ENCODE measurements at places on chromosomes 6 and 20.

GRCh38 chr6:9121549-9121948 is 686.2 kb upstream of the SLC35B3 start:
- H3K27ac ChIP-seq = no peak overlapping the region
- no peaks in the 10 kb centered on the region for H3K36me3 ChIP-seq

GRCh38 chr20:21609221-21609620 is 95.4 kb upstream of the NKX2-2 start:
- H3K36me3 ChIP-seq = no peaks in the 10 kb centered on the region
- no peaks in the 10 kb centered on the region for H3K4me1 ChIP-seq
- H3K27me3 ChIP-seq = no peaks in the 10 kb centered on the region
- no peak overlapping the region for H3K4me3 ChIP-seq
- DNase-seq = no peak

DNA sequence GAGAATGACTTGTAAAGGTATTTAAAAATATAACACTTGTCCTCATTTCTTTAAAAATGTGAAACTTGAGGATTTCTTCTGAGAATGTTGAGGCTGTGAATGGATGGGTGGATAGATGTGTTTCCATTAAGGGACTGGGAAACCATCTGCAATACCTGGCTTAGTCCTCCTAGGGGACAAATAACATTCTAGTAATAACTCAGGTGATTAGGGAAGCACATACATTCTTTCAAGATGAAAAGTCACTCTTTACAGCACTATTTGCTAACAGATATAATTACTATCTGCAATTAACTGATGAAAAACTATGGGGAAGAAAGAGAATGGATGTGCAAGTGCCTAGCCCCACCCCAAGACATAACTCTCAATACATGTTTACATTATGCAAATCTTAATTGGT is 542.3 kb downstream of the CD83 start:
- H3K36me3 ChIP-seq = no peaks in the 10 kb centered on the region
- no peak for DNase-seq
- no peaks in the 10 kb centered on the region for H3K4me1 ChIP-seq
- no peaks in the 10 kb centered on the region for H3K27me3 ChIP-seq
- H3K4me3 ChIP-seq = no peak overlapping the region

GRCh38 chr6:146026873-146027272 is 2.0 kb upstream of the GRM1 start:
- DNase-seq = no peak
- H3K27ac ChIP-seq = no peak overlapping the region
- peaks cover 2% of the 10 kb centered on the region for H3K27me3 ChIP-seq
- no peaks in the 10 kb centered on the region for H3K36me3 ChIP-seq
- no peak overlapping the region for H3K4me3 ChIP-seq
- H3K4me1 ChIP-seq = no peaks in the 10 kb centered on the region

DNA sequence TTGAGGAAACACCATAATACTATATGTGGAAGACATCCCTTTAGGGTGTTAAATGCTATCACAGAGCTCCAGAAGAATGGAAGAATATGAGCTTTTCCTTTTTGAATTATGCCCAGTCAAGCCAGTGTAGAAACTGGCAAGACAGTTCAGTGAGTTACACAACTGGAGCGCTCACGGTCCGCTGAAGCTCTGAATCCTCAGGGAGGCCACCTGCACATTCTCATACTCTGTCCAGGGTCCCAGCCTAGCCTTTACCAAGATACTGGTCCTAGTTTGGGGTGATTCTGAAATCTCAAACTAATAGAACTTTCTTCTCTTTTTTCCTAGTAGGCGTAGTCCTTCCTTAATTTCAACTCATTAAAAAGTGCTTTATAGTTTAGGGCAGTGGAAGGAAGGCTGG is 51.3 kb downstream of the ALDH8A1 start:
- no peaks in the 10 kb centered on the region for H3K4me1 ChIP-seq
- no peak overlapping the region for H3K27ac ChIP-seq
- no peaks in the 10 kb centered on the region for H3K36me3 ChIP-seq
- DNase-seq = no peak
- no peak overlapping the region for H3K4me3 ChIP-seq

DNA sequence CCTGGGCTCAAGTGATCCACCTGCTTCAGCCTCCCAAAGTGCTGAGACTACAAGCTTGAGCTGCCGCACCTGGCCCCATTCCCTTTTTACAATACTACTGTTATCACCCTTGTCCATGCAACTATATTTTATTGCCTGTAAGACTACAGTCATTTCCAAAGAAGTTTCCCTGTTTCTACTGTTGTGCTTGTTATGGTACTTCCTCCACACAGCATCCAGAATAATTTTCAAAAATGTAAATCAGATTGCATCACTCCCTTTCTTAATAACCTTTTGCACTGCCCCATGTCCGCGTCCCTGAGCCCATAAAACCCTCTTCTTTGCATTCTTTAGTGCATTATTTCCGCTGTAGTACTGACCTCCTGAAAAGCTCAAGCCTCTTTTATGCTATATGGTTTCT is 128.9 kb upstream of the AKIRIN2 start:
- no peak for DNase-seq
- H3K4me3 ChIP-seq = no peak overlapping the region

GRCh38 chr6:81766482-81767069 is 14.1 kb upstream of the TENT5A start:
- H3K36me3 ChIP-seq = no peaks in the 10 kb centered on the region
- no peak for DNase-seq
- H3K4me3 ChIP-seq = peak overlapping the region; percentile 0

- H3K36me3 ChIP-seq = no peaks in the 10 kb centered on the region
- no peaks in the 10 kb centered on the region for H3K4me1 ChIP-seq
- DNase-seq = no peak
- no peaks in the 10 kb centered on the region for H3K27me3 ChIP-seq
Observed at GRCh38 chr6:89443658-89444057, 10.7 kb downstream of the ANKRD6 start.

GRCh38 chr6:16737925-16738324 is 23.3 kb downstream of the ATXN1 start:
- no peak overlapping the region for H3K4me3 ChIP-seq
- no peaks in the 10 kb centered on the region for H3K36me3 ChIP-seq
- peak overlapping the region; percentile 54 for H3K27ac ChIP-seq
- H3K27me3 ChIP-seq = no peaks in the 10 kb centered on the region

- no peaks in the 10 kb centered on the region for H3K36me3 ChIP-seq
- no peaks in the 10 kb centered on the region for H3K4me1 ChIP-seq
- peaks cover 60% of the 10 kb centered on the region for H3K27me3 ChIP-seq
- DNase-seq = no peak
- no peak overlapping the region for H3K27ac ChIP-seq
Observed at GRCh38 chr6:7727086-7727945, 1.4 kb downstream of the BMP6 start.

DNA sequence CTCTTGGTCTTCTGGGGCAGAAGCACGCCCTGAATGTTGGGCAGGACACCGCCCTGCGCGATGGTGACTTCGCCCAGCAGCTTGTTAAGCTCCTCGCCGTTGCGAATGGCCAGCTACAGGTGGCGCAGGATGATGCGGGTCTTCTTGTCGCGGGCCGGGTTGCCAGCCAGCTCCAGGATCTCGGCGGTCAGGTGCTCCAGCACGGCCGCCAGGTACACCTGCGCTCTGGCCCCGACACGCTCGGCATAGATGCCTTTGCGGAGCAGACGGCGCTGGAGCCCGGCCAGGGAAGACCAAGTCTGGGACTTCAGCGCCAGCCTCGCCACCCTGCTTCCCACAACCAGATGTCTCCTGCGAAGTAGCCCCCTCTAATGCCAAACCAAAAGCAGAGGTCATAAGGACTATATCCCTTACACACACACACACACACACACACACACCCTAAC is 8.0 kb upstream of the SLC17A3 start:
- no peak overlapping the region for H3K4me3 ChIP-seq
- H3K36me3 ChIP-seq = no peaks in the 10 kb centered on the region
- H3K27ac ChIP-seq = no peak overlapping the region
- no peaks in the 10 kb centered on the region for H3K27me3 ChIP-seq

DNA sequence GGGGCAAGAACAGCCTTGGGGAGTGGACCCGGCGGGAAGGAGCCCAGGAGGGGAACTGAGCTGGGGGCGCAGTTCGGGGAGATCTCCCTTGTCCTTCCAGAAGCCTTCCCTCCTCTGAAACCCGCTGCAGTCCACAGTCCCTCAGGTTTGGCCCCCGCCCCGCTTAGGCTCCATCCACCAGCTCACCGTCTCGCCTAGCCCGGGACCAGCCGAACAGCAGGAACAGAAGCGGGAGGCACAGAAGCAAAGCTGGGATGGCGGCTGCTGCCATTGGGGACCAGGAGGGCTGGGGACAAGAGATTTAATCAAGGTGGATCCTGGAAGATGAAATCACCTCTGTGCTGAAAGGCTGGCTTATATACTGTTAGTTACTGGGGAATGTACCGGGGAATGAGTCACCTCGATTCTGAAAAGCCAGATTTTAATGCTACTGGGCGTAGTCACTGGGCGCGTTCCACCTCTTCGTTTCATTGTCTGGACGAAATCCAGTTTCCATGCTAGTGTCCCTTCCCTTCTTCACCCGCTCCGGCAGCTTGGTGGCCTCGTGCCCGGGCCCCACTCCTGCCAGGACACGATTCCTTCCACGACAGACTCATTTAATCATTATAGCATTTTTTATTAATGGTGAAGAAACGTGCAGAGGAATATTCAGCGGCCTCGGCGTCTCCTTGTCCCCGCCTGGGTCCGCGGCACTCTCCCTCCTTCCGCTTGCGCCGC is at the start of gene RAET1L:
Gene RAET1L (minus strand): TSS at position 332 of the 717 bp plus-strand sequence. CDS start 61 bp downstream, at position 271.
- peaks cover 3% of the 10 kb centered on the region for H3K4me1 ChIP-seq
- no peaks in the 10 kb centered on the region for H3K36me3 ChIP-seq

GRCh38 chr6:39051399-39052122 is 3.0 kb downstream of the GLP1R start:
- no peaks in the 10 kb centered on the region for H3K27me3 ChIP-seq
- H3K36me3 ChIP-seq = no peaks in the 10 kb centered on the region

DNA sequence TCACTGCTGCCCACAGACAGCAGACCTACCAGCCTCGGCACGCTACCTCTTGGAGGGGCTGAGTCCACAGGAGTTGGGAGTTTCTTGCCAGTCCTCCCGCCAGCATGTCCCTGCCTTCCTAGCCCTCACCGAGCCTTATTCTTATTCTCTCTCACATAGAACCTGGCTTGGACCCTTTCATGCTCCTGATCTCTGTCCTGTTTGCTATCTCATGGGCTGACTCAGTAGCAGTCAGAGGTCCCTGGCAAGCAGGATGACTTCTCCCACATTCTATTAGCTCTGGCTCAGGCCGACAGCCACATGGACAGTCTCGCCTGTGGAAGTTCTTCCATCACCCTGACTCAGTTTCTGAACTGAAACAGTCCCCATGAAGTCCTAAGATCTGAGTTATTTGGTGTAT is 313.2 kb upstream of the RNF24 start:
- H3K4me3 ChIP-seq = no peak overlapping the region
- H3K4me1 ChIP-seq = no peaks in the 10 kb centered on the region
- no peaks in the 10 kb centered on the region for H3K27me3 ChIP-seq
- no peak for DNase-seq

GRCh38 chr6:68186870-68187269 is 448.2 kb upstream of the ADGRB3 start:
- H3K4me3 ChIP-seq = no peak overlapping the region
- no peaks in the 10 kb centered on the region for H3K27me3 ChIP-seq
- no peaks in the 10 kb centered on the region for H3K36me3 ChIP-seq
- no peak overlapping the region for H3K27ac ChIP-seq

- H3K27ac ChIP-seq = no peak overlapping the region
- H3K27me3 ChIP-seq = no peaks in the 10 kb centered on the region
- no peak overlapping the region for H3K4me3 ChIP-seq
- no peaks in the 10 kb centered on the region for H3K36me3 ChIP-seq
- no peaks in the 10 kb centered on the region for H3K4me1 ChIP-seq
Observed at GRCh38 chr6:68976260-68976659, 341.2 kb downstream of the ADGRB3 start.

DNA sequence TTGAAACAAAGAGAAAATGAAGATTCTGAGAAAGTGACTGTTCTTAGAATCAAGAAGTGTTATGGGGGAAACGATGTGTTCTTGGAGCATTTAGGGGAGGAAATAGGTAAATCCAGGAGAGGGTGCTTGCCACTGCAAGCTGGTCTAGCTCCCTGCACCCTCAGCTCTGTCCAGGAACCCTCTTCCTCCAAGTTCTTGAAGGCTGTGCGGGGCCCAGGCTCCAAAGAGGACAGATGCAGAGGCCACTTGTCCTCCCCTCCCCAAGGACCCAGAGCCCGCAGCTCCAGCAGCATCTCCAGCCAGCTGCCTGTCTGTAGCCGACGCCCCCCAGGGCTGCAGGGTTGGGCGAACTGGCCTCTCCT is 87.9 kb downstream of the CDC5L start:
- no peak overlapping the region for H3K27ac ChIP-seq
- peak overlapping the region; percentile 13 for H3K4me3 ChIP-seq
- no peaks in the 10 kb centered on the region for H3K36me3 ChIP-seq
- no peaks in the 10 kb centered on the region for H3K4me1 ChIP-seq
- DNase-seq = no peak

- H3K27me3 ChIP-seq = no peaks in the 10 kb centered on the region
- no peak overlapping the region for H3K4me3 ChIP-seq
- no peak for DNase-seq
- no peaks in the 10 kb centered on the region for H3K4me1 ChIP-seq
Observed at GRCh38 chr6:169169375-169169774, 84.3 kb downstream of the THBS2 start.

DNA sequence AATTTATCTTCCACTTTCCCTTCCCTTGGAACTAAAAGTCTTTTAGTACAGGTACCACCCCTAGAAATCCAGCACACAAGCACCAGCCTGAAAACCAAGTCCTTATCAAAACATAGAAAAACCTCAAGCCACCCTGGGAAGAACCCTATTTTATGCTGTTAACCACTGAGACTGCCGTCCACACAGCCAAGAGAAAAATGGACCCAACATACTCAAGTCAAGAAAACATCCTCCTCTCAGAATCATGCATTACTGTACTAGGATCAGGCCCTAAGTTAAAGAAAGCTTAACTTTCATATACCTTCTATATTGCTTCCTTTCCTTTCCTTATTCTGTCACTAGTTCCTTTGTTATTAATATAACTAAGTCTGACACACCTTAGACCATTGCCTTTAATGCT is 16.9 kb upstream of the GOPC start:
- no peaks in the 10 kb centered on the region for H3K4me1 ChIP-seq
- H3K27me3 ChIP-seq = no peaks in the 10 kb centered on the region
- H3K36me3 ChIP-seq = no peaks in the 10 kb centered on the region
- H3K27ac ChIP-seq = no peak overlapping the region
- no peak overlapping the region for H3K4me3 ChIP-seq

GRCh38 chr20:43271980-43272379 is 82.3 kb upstream of the PTPRT start:
- H3K36me3 ChIP-seq = no peaks in the 10 kb centered on the region
- H3K27ac ChIP-seq = no peak overlapping the region
- no peak for DNase-seq
- no peak overlapping the region for H3K4me3 ChIP-seq

- no peak for DNase-seq
- no peaks in the 10 kb centered on the region for H3K27me3 ChIP-seq
- no peaks in the 10 kb centered on the region for H3K4me1 ChIP-seq
- no peaks in the 10 kb centered on the region for H3K36me3 ChIP-seq
Observed at GRCh38 chr6:47698342-47698787, at the start of gene ADGRF4. ADGRF4 (plus strand) TSS chr6:47698580; CDS start chr6:47707246, 8,666 bp downstream.

GRCh38 chr20:36133821-36134220 is 20.7 kb upstream of the EPB41L1 start:
- H3K4me3 ChIP-seq = no peak overlapping the region
- no peaks in the 10 kb centered on the region for H3K27me3 ChIP-seq
- no peaks in the 10 kb centered on the region for H3K4me1 ChIP-seq
- DNase-seq = no peak

Data from breast epithelium (tissue), 4 donors.